GM12878 (cell line): ENCODE measurements at places on chromosomes 2 and 18. TPM values are rescaled to one million over a fixed set of nuclear protein-coding genes. Genes with fewer than 3 reads are reported as not detected.

GRCh38 chr2:75428060-75428459 lies 132.7 kb downstream of the EVA1A start:
- DNase-seq: no peak

- no peak for DNase-seq
Measured at GRCh38 chr2:109246616-109247015, 117.6 kb downstream of the SH3RF3 start.

The DUSP28 gene
- 4.8 and 5.2 TPM in 2 replicates for total RNA-seq

The CNTNAP5 gene
- total RNA-seq: not detected in 2 replicates

DNA sequence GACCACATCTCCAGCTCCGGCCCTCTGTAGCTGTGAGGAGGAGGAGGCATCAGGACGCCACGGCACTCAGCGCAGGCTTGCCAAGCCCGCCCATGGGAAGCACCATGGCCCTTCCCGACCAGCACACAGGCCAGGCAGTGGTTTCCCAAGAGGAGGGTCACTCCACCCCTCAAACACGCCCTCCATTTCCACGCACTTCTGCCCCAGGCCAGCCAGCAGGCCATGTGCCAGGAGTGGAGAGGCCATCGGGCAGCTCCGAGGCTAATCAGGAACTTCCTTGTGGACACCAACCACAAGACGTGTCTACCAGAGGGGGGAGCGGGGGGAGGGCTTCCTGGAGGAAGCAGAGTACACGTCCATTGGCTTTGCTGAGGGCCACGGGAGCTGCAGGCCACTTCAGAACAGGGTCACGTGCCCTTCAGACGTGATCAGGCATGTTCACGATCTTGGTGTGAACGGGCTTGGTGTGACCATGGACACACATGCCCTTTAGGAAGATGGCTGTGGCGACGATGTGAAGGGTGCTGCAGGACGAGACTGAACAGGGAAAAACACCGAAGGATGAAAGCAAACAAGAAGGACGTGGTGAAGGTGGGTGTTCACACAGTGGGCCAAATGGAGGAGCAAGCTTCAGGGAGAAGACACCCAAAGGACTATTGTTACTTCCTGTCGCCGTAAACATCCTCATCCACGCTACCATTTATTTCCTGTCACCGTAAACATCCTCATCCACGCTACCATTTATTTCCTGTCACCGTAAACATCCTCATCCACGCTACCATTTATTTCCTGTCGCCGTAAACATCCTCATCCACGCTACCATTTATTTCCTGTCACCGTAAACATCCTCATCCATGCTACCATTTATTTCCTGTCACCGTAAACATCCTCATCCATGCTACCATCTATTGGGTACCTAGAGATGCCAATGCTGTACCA lies 6.5 kb upstream of the MTERF4 start:
- DNase-seq: no peak

The CNPPD1 gene
- 64.1 and 67.8 TPM in 2 replicates for total RNA-seq

- DNase-seq: no peak
Measured at GRCh38 chr2:163779970-163780597, 44.3 kb upstream of the FIGN start.

- no peak for DNase-seq
Measured at GRCh38 chr18:24539866-24540617, 79.6 kb downstream of the HRH4 start.

GRCh38 chr18:68997845-68998244 lies 200.0 kb downstream of the CCDC102B start:
- no peak for DNase-seq

- no peak for DNase-seq
Measured at GRCh38 chr18:10030816-10031541, 117.2 kb downstream of the VAPA start.

The RIT2 gene
- not detected in 2 replicates for total RNA-seq

The FRZB gene
- total RNA-seq: not detected in 2 replicates

DNA sequence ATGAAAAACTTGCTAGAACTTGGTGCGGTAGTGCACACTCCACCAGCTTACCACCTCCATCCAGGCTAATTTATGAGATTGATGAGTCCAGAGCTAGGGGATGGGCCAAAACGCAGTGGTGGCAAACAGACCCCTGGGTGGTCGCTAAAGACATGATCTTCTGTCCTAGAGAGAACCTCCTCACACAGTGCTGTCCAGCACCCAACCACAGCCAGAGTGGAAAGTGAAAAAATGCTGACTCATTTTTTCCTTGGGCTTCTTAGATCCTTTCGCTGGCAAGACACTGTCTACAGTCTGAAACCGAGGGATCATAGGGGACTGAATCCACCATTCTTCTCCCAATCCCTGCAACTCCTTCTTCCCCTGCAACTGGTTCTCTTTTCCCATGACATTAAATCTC lies 4.1 kb downstream of the ANTXR1 start:
- DNase-seq: no peak

The FMNL2 gene
- total RNA-seq: 0.53 and 0.64 TPM in 2 replicates

The IL1RN gene
- total RNA-seq: not detected in 2 replicates

DNA sequence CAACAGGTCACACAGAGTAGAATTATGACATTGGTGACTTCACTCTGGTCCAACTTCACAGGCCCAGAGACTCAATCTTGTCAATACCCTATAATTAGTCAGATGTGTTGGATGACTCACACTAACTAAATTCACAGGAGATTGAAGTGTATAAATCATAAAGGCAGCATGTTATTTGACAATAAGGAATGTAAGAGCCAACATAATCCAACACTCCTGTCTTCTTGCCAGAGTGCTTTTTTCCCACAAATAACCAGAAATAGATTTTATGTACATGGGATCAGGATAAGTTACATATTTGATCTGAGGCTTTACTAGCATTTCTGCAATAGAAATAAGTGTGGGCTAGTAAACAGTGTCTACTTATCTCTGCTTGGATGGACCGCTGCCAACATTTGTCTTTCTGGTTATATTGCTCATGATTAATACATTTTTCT lies 42.2 kb upstream of the ZSWIM2 start:
- DNase-seq: no peak

- no peak for DNase-seq
Measured at GRCh38 chr2:100197631-100198153, 55.3 kb upstream of the AFF3 start.

The SCRN3 gene
- total RNA-seq: 11.8 and 12.4 TPM in 2 replicates

The ANKRD44 gene
- total RNA-seq: 93.8 and 96.3 TPM in 2 replicates
